ENCODE measurements at places on chromosomes 1 and 21. TPM values are rescaled to one million over a fixed set of nuclear protein-coding genes. Genes with fewer than 3 reads are reported as not detected.
A peak's percentile ranks its signal among the peaks of the same experiment; 100 is the strongest.

Gene ALX3
- not detected for polyA plus RNA-seq

- peak; percentile 50 for DNase-seq
Observed at GRCh38 chr21:17492415-17493168, 20.3 kb upstream of the CXADR start.

DNA sequence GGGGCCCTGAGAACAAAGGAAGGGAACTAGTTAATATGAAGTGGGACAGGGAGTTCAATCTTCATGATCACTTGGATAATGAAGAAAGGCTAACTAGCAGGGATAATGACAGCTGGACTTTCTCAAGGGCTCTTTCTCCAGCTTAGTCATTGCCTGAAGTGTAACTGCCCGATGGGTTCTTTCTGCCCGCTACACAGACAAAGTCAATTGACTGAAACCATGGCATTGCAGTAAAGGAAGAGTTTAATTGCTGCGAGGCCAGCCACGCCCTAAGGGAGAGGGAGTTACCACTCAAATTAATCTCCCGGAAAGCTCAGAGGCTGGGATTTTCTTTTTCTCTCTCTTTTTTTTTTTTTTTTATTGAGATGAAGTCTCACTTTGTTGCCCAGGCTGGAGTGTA, 16.6 kb upstream of the SLC2A5 start:
- DNase-seq, result no peak

- DNase-seq, result no peak
Observed at GRCh38 chr1:113438505-113439276, 48.4 kb downstream of the MAGI3 start.

Gene LAMB3
- polyA plus RNA-seq, result 953 TPM

DNA sequence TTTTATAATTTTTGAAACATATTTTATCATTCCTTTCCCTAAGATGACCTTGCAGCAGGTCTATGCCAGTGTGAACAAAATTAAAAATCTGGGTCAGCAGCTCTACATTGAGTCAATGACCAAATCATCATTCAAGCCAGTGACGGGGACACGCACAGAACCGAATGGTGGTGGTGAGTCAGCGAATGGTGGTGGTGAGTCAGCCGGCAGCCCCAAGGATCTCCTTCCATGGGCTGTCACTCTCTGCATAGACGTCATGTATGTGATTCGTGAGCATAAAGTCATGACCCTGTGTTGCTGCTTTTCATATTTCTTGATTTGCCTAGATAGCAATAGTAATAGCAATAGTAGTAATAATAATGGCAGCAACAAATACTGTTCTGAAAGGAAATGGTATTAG, 26.3 kb downstream of the PER3 start:
- peak; percentile 36 for DNase-seq

Gene LPAR3
- 39.2 TPM for polyA plus RNA-seq

GRCh38 chr1:188660572-188660971, 1817.1 kb downstream of the BRINP3 start:
- DNase-seq, result no peak

DNA sequence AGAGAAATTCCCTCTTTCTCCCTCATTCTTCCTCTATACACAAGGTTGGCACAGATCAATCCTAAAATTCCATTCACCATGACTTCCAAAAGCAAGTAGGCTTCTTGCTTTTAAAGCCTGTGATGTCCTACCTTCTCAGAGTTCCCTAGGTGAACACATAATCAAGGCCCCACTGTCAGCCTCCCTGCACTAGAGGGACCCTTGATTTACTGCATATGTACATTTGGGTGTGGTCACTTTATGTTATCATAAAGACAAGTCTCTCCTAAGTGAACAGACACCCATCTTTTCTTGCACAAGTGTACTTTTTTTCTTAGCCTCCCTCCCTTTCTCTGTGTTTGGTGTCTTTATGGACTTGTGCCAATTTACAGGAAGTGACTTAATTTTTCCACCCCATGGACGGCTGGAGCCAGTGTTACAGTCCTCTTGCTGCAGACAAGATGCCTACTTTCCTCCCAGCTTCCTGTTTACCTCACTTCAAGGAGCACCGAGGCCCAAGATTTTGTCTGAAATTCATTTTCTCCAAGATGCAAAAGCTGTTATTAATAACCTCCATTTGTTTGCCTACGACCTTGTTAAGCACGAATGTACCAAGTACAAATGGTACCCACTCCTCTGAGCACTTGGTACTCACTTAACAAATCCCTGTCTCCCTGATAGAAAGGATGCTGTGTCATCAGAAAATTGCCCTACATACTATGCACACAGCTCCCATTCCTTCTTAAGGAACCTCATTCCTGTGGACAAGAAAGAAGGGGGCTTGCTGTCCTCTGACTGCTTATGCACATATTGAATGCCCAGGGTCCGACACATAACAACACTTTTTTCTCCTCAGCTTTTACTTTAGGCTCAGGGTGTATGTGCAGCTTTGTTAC, 82.8 kb upstream of the SLC44A3 start:
- no peak for DNase-seq

- DNase-seq, result no peak
Observed at GRCh38 chr1:67041841-67042503, 12.0 kb downstream of the SLC35D1 start.

DNA sequence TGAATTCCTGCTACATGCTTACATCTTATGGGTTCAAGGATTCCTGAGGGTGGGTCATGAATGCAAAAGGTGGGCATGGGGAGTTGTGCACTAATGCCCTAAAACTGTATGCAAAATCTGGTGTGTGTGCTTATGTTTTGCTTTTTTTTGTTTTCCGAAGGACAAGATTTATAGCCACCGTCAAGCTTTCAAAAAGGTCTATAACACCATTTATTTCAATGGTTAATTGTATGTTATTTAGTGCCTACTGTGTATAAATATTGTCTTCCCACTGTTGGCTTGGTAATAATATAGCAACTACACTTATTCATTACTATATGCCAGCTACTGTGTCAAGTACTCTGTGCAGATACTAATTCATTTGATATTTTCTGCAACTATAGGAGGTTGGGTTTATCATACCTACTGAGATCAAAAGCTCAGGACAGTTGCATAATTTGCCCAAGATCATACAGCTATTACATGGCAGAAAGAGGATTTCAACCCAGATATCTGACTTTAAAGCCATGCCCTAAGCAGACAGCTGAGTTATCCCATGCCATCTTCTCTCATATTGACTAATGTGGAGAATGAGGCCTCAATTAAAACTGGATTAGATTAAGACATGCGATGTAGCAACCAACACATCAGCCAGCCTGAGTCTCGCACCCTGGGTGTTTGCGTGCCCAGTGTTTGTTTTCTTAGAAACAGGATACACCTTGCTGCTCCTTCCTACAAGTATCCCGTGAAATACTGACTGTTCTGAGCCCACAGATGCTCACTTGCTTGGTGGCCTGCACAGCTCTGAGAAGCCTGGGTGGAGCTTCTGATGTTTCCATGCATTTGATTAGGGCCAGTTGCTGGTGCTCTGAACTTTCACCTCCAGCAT, 34.6 kb downstream of the GADD45A start:
- DNase-seq, result no peak

DNA sequence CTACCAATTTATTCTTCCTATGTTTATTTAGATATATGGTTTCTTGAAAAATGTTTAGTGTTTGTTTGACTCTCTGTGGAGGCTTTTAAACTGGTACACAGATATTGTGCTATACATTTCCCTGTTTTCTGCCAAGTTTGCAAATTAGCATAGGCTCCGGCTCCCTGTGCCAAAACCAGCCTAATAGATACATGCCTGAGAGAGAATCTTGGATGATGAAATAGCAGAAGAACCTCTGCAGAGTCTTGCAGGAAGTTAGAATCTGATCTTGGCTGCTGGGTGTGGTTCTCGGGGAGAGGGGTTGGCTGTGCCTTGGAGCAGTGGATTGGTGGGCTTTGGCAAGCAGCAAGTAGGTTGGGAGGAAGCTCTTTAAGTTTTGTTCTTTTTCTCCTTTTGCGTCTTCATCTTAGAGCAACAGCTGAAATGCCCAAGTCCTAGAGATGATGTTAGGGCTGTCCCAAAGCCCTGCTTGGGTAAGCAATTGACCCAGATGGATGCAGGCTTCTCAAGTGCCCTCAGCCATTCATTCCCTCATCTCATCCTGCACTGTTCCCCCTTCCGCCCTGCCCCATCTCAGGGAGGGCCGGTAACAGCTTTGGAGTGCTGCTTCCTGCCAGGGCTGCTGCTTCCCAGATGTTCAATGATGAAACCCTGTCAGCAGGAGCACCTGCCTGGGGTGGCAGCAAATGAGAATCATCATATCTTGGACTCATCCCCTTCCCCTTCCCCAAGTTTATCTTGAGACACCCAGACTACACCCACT, 9.3 kb downstream of the PLA2G2A start:
- no peak for DNase-seq

GRCh38 chr1:29505532-29506220, 269.4 kb downstream of the PTPRU start:
- DNase-seq, result no peak

DNA sequence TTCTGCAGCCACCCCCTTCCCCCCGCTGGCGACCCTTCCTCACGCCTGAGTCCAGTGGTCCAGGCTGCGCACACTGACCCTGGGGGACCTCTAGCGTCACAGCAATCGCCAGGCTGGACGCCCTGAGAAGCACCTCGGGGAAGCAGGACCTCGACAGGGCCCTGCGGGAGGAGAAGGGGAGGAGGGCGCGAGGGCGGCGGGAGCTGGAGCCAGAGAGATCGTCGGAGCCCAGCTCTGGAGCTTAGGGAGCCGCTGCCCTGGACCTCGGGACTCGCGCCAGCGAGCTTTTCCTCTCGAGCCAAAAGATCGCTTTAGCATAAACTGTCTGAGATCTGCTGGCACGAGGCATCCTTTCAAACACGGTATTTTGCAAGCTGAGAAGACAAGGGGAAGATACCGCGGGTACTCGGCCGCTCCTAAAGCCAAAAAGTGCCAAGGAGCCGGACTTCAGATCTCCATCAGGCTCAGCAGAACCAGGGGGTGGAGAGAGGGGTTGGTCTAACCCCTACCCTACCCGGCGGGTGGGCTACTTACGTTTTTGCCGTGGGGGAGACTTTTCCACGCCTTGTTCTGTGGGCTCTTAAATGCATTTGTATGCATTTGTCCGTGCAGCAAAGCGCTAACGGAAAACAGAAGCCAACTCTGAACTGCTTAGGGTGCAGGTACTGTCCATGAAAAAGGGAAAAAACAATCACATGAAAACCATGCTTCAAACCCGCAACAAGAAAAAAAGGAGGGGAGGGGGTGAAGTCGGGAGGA, 586 bp downstream of the COL24A1 start:
- DNase-seq, result no peak

Gene KRTAP11-1
- not detected for polyA plus RNA-seq

GRCh38 chr1:30882678-30883388, 25.7 kb downstream of the SDC3 start:
- DNase-seq, result no peak

Gene DNASE2B
- not detected for polyA plus RNA-seq

DNA sequence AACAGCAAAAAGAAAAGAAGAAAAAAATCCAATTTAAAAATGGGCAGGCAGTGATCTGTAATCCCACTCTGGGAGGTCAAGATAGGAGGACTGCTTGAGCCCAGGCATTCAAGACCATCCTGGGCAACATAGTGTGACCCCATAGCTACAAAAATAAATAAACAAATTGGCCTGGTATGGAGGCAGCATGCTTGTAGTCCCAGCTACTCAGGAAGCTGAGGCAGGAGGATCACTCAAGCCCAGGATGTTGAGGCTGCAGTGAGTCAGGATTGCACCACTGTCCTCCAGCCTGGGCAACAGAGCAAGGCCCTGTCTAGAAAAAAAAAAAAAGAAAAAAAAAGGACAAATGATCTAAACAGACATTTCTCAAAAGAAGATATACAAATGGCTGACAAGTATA, 99.6 kb downstream of the EIF4G3 start:
- DNase-seq, result no peak

GRCh38 chr1:2891923-2892448, 90.5 kb upstream of the TTC34 start:
- no peak for DNase-seq

GRCh38 chr1:109658533-109659042, 2.7 kb downstream of the GSTM4 start:
- no peak for DNase-seq

- DNase-seq, result no peak
Observed at GRCh38 chr1:176058686-176059085, 148.4 kb downstream of the COP1 start.

Gene ZBTB8B
- not detected for polyA plus RNA-seq

Gene ATP1A4
- polyA plus RNA-seq, result not detected

Gene LRRC7
- 0.35 TPM for polyA plus RNA-seq

DNA sequence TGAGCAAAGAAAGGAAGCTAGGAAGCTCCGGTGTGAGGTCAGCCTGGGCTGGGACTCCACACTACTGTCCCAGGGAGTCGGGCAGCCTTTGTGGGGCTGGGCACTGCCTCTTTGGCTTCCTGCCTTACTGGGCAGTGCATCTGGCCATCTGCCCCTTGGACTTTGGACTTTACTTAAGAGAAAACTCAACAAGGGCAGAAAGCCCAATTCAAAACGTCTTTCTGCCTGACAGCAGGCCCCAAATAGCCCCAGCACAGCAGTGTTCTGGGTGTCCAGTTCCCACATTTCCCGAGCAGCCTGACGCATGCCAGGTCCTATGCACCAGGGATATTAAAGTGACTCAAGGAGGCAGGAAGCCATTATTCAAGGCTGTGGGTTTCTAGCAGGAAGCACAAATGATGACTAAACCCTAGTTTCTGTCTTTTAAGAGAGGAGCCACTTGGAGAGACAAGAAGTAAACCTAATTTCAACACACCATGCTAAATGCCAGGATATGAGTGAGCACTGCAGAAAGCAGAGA, 37.9 kb upstream of the EDEM3 start:
- peak; percentile 63 for DNase-seq

DNA sequence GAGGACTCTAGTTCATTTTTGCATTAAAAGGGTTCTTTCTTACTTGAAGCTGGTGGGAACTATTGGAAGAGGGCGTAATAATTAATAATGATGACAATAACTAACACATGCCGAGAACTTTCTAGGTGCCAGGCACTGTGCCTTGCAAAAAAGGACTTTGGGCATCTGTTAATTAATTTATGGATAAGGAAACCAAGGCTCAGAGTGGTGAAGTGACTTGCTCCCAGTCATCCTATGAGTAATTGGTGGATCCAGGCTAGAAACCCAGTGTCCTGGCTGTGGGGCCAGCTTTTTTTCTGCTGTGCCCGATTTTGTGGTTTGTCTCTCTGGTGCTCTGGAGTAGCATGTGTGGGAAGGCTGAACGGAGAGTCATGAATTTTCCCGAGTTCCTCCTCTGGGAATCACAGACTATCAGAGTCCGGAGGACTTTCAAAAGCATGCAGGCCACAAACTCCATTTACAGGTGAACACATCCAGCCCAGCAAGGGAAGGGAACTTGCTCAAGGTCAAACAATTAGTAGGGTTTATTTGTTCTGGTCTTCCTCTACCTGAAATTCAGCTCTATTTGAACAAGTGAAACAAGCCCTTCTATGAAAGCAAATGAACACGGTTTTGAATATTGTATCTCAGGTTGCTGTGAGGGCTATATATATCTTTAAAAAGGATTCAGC, 23.4 kb downstream of the ROR1 start:
- no peak for DNase-seq

Gene OR2T11
- polyA plus RNA-seq, result not detected

Gene PRMT2
- 124 TPM for polyA plus RNA-seq

DNA sequence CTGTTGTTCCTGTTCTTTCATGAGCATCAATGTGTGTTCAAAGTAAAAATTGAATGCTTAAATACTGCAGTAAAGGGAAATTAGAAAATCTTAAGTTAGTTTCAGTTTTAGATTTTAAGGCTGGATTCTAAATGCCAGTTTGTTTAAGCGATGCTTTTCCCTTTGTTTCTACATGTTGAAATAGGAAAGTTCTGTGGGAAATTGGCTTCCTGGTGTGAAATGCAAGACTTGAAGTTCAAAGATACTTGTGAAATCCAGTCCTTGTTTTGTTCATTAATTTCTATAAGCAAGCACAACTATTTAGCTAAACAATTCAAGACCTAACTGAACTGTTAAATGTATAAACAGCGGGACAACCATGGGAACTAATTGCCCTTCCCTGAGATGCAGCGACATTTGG, 149.1 kb downstream of the LYPLAL1 start:
- DNase-seq, result no peak
